ENCODE measurements at places on chromosomes 13 and 19. TPM values are rescaled to one million over a fixed set of nuclear protein-coding genes. Genes with fewer than 3 reads are reported as not detected.

The PINLYP gene
- total RNA-seq, result 1.0 TPM

- H3K27me3 ChIP-seq, result peaks cover 39% of the 10 kb centered on the region
- H3K4me1 ChIP-seq, result no peaks in the 10 kb centered on the region
- DNase-seq, result no peak
- H3K4me3 ChIP-seq, result no peak overlapping the region
Measured at GRCh38 chr19:3479177-3479833, 1.0 kb downstream of the SMIM24 start.

GRCh38 chr13:93991569-93991968, 487.9 kb downstream of the DCT start:
- no peaks in the 10 kb centered on the region for H3K27me3 ChIP-seq
- H3K4me1 ChIP-seq, result no peaks in the 10 kb centered on the region
- H3K27ac ChIP-seq, result no peak overlapping the region
- no peaks in the 10 kb centered on the region for H3K36me3 ChIP-seq

GRCh38 chr19:49157445-49158224, at the start of gene TRPM4:
TRPM4 (plus strand) TSS chr19:49157792; CDS start chr19:49157867, 75 bp downstream.
- peaks cover 3% of the 10 kb centered on the region for H3K4me1 ChIP-seq
- no peaks in the 10 kb centered on the region for H3K27me3 ChIP-seq
- no peaks in the 10 kb centered on the region for H3K36me3 ChIP-seq
- H3K4me3 ChIP-seq, result peak within 1 kb of the TSS; percentile 98

DNA sequence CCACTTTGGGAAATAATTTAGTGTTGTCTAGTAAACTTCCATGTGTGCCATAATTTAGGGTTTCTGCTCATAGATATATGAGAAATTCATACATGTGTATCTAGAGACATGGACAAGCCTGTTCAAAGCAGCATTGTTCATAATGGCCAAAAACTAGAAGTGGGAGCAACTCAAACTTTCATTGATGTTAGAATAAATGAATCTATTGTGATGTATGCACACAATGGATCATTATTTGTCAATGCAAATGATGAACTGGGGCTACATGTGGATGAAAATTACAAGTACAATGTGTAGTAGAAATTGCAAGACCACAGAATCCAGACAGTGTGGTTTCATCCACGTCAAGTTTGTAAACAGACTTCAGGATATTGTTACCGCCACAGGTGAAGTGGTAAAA, 284.7 kb downstream of the SLC7A1 start:
- H3K4me3 ChIP-seq, result no peak overlapping the region
- H3K27ac ChIP-seq, result no peak overlapping the region
- DNase-seq, result no peak
- no peaks in the 10 kb centered on the region for H3K27me3 ChIP-seq
- H3K36me3 ChIP-seq, result no peaks in the 10 kb centered on the region

The TMEM86B gene
- 0.64 TPM for total RNA-seq

DNA sequence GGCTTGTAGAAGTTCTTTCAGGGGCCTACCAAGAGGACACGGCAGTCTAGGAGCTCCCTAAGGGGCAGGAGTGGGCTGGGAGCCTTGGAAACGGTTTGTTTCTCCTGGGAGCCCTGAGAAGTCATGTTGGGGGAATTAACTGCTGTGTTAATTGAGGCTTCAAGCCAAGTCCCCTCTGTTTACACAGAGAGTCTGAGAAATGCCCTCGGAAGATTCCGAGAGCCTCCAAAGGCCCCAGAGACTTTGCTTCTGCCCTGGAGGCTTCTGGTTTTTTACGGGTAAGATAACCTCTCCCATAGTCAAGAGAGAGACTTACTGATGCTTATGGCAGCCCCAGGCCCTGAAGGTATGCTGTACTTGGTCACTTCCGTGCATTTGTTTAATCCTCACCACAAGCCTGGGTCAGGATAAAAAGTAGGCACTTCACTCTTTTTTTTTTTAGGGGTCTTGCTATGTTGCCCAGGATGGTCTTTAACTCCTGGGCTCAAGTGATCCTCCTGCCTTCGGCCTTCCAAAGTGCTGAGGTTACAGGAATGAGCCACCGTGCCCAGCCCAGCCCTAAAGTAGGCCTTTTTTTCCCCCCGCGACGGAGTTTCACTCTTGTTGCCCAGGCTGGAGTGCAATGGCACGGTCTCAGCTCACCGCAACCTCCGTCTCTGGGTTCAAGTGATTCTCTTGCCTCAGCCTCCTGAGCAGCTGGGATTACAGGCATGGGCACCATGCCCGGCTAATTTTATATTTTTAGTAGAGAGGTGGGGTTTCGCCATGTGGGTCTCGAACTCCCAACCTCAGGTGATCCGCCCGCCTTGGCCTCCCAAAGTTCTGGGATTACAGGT, 15.2 kb downstream of the IER2 start:
- no peak overlapping the region for H3K4me3 ChIP-seq
- peaks cover 48% of the 10 kb centered on the region for H3K4me1 ChIP-seq
- no peaks in the 10 kb centered on the region for H3K36me3 ChIP-seq
- H3K27ac ChIP-seq, result peak overlapping the region; percentile 88
- H3K27me3 ChIP-seq, result no peaks in the 10 kb centered on the region

DNA sequence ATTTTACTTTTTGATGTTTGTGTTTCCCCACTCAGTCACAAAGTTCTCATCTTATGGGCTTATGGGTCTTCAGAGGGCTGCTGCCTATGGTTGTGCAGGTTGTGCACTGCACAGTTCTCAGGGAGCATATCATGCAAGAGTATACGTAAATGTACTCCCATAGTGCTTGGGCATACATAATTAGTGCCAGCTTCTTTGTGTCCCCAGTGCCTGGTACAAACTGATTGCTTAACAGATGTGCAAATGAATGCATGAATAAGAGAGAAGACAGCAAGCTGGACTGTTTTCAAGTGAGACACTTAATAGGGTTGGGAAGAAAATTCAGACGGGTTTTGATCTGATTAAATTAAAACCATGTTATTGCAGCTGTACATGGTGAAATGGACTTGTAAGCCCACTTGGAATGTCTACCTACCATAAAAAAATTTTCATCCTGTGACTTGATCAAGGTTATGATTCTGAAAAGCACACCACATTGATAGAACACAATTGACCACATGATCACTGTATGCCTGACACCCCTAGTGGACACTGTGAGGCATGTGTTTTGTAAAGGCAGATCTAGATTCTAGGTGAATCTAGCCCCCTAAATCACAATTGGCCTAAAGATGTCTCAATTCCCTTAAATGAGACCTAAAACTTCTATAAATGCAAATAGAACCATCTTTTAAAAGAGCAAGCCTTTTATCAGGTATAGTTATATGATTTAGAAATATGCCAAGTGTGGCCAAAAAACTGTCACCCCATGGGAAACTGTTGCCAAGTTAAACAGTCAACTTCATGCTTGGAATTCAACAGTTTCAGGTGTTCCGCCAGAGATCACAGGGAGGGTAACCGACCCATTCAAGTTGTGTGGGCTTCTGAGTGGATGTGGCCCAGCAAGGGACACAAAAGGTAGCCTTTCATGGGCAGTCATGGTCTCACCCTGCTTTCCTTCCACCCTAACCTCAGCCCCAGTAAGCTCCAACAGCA, 27.9 kb downstream of the FAM124A start:
- no peak for DNase-seq
- no peak overlapping the region for H3K4me3 ChIP-seq
- H3K4me1 ChIP-seq, result peaks cover 23% of the 10 kb centered on the region
- H3K27ac ChIP-seq, result no peak overlapping the region
- no peaks in the 10 kb centered on the region for H3K36me3 ChIP-seq

The STARD13 gene
- total RNA-seq, result 31.9 TPM

DNA sequence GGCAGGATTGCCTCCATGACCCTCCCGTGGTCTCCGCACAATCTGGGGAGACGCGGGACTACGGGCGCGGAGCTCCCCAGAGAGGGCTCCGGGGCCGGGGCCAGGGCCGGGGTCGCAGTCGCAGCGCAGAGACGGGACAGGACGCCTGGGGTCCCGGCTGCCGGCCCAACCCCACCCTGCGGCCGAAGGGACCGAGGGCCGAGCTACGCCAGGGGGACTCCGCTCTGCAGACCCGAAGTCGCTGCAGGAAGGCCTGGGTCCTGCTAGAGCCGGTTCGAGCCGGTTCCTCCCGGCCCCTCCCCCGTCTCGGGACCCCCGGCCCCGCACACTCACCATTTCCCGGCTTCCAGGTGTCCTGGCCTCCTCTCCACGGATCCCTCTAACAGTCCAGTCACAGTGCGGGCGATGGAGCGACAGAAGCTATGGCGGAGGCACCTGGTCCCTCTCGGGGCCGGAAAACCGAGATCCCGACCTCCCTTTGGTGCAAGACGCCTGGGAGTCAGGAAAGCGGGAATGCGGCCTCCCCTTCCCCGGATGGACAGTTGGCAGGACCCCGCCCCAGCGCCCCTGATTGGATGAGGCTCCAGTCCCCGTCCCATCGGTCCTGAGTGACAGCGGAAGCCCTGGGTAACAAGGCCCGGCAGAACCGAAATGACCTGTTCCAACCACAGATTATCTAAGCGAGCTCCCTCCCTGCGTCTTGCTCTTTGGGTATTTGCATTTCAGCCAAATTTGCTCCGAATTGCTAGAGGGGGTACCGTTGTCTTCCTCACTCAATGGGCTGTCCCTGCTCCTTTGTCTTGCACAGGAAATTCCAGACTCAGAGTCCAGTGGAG, at the start of gene ZNF625:
Gene ZNF625, minus strand, starts transcription at position 512 of the 836 bp plus-strand sequence. Its CDS starts 176 bp downstream, at position 336.
- DNase-seq, result peak; percentile 93
- no peaks in the 10 kb centered on the region for H3K4me1 ChIP-seq
- peak within 1 kb of the TSS; percentile 60 for H3K27ac ChIP-seq
- no peaks in the 10 kb centered on the region for H3K27me3 ChIP-seq

The THAP8 gene
- total RNA-seq, result 4.3 TPM

DNA sequence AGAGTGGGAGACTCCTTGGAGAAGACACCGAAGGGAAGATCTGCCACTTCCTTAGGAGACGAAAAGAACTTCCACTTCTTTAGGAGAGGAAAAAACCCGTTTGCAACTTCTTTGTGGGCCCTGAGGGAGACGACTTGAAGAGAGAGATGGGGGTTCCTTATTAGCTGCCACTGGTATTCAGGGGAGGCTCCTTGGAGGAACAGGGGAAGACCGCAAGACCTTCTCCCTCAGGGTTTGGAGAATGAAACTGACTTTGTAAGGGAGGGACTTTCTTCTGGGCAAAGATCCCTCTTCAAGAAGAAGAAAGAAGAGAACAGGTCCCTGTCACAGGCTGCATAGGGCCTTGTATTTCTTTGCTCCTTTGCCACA, 416 bp downstream of the BCKDHA start:
- H3K4me3 ChIP-seq, result peak overlapping the region; percentile 95
- H3K27ac ChIP-seq, result peak overlapping the region; percentile 84
- no peaks in the 10 kb centered on the region for H3K36me3 ChIP-seq
- no peaks in the 10 kb centered on the region for H3K27me3 ChIP-seq
- H3K4me1 ChIP-seq, result peaks cover 39% of the 10 kb centered on the region
- no peak for DNase-seq

GRCh38 chr13:97390941-97391600, 42.9 kb upstream of the RAP2A start:
- no peak overlapping the region for H3K27ac ChIP-seq
- H3K27me3 ChIP-seq, result no peaks in the 10 kb centered on the region
- H3K4me1 ChIP-seq, result no peaks in the 10 kb centered on the region
- DNase-seq, result no peak
- peaks cover 41% of the 10 kb centered on the region for H3K36me3 ChIP-seq
- no peak overlapping the region for H3K4me3 ChIP-seq

The COX7A1 gene
- total RNA-seq, result 414 TPM

The TMPRSS9 gene
- not detected for total RNA-seq

The ICAM5 gene
- total RNA-seq, result not detected

GRCh38 chr13:42255886-42256285, 16.1 kb upstream of the AKAP11 start:
- no peak overlapping the region for H3K27ac ChIP-seq
- no peak for DNase-seq
- no peaks in the 10 kb centered on the region for H3K27me3 ChIP-seq
- H3K4me1 ChIP-seq, result peaks cover 5% of the 10 kb centered on the region
- H3K4me3 ChIP-seq, result no peak overlapping the region

GRCh38 chr13:33761740-33762139, 56.2 kb upstream of the RFC3 start:
- H3K36me3 ChIP-seq, result no peaks in the 10 kb centered on the region
- no peak overlapping the region for H3K27ac ChIP-seq
- H3K4me3 ChIP-seq, result no peak overlapping the region
- H3K4me1 ChIP-seq, result no peaks in the 10 kb centered on the region
- DNase-seq, result no peak

DNA sequence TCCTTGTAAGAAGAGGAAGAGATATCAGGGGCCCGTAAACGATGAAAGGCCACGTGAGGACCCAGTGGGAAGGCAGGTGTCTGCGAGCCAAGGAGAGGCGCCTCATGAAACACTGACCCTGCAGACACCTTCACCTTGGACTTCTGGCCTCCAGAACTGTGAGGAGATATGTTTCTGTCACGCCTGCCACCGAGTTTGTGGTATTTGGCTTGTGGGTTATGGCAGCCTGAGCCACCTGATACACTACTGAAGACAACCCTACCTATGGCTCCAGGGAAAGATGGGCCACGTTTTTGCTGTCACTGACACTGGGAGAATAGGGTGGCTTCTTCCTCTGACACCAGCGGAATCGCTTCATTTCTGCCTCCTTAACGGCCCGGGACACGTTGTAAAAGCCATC, 217.5 kb upstream of the MAB21L1 start:
- H3K27ac ChIP-seq, result no peak overlapping the region
- no peaks in the 10 kb centered on the region for H3K27me3 ChIP-seq
- DNase-seq, result no peak
- no peaks in the 10 kb centered on the region for H3K36me3 ChIP-seq

The PROZ gene
- not detected for total RNA-seq

GRCh38 chr19:35644987-35645679, 3.0 kb upstream of the COX6B1 start:
- peak overlapping the region; percentile 86 for H3K27ac ChIP-seq
- peak overlapping the region; percentile 61 for H3K4me3 ChIP-seq
- peak; percentile 90 for DNase-seq

The TRPC4 gene
- 0.79 TPM for total RNA-seq
